ENCODE measurements at places on chromosomes 2 and 18.

DNA sequence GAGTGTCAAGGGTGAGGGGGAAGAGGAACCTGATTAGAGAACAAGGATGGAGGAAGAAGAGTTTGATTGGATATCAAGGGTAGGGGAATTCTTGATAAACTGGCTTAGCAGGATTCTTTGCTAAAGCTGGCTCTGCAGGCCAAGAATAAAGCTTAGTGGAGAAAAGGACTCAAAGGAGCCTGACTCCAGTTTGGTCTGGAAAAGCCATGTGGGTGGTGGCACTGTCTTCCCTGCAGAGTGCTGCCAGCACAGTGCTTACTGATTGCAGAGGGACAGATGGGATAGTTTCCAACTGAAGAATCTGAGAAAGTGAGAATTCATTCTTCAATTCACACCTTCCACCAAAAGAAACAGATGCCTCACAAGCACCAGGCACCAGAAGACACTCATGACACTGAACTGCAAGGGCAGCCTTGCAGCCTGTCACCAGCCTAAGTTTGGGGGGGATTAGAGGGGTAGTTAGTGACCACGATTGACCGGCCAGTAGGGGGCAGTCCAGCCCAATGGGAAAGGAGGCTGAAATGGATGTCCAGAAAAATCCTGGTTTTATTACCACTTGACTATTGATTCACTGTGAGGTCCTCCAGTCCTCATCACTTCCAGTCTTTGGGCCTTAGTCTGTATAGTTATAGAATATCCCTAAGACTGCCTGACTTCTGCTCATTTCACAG, 334.5 kb downstream of the SMAD2 start:
- no peak for DNase-seq

GRCh38 chr18:45237343-45238098, 377.8 kb upstream of the SLC14A2 start:
- DNase-seq = no peak

DNA sequence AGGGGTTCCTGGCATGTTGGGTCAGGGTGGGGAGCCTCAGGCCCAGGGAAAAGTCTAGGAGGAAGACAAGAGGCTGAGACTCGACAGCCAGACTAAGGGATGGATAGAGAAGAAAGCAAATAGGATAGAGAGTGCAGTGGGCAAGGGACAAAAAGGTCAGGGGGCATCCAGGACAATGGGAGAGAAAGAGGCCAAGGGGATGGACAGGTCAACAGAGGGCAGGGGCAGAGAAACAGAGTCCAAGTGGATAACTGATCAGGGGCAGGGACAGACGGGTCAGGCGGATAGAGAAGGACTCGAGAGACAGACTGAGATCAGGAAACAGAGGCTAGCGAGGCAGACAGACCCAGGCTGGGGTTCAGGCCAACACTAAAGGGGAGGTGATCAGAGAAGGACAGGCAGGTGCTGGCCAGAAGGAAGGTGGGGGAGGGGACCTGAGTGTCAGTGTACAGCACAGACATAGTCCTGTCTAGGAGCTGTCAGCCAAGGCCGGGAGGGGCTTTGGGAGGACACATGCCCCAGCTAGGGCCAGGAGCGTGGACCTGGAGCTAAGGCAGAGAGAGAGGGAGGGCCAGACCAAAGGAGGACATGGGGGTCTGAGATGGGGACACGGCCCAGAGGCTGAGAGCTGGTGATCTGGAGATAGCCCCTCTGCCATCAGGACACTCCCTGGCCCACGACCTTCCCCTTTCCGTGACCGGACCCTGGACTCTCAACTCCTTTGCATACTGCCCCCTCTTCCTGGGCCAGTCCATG, 12.2 kb downstream of the ASIC4 start:
- no peak for DNase-seq

DNA sequence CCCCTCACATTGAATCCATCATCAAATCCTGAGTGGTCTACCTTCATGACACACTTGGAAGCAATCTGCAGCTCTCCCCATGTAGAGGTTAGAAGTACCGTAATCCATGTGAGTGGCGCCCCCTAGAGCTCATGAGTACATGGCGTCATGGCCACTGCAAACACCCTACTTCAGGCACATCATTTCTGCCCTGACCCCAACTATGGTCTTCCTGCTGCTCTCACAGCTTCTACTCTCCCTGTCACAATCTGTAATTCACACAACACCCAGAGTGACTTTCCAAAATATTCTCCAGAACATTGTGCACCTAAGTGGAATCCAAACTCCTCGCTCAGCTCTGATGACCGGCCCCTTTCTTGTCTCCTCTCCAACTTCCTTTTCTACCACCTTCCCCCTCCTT, 141.9 kb downstream of the ANKRD44 start:
- no peak for DNase-seq

DNA sequence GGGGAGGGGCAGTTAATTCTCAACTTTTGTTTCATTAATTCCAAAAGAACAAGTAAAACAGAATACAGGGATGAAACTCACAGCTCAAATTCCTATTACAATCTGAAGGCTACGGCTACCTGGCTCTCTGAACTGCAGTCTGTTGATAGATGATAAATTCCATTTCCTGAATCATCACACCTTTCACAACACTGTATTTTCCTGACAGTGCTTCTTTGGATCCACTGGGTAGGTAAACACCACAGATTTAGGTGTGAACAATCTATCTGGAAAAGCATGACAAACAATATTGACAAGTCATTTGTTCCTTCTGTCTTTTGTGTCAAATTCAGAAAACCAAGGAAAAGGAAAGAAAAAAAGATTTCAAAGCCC, 843.2 kb downstream of the LRRTM4 start:
- no peak for DNase-seq

DNA sequence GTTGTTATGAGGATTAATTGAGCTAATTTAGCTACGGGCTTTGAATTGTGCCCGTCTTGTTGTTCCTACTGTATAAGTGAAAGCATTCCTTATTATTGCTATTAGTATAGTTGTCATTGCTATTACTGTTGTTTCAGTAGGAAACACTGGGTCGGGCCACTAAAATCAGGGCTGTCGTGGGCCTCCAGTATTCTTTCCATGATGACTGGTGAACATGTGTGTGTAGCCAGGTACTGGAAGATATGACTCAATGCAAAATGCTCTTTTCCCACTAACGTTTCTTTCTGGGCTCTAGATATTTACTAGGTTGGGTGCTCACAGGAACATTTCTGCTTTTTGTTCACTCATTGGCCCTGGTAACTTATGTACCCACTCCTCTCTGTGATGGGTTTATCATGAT, 4.9 kb downstream of the TTL start:
- DNase-seq = no peak

DNA sequence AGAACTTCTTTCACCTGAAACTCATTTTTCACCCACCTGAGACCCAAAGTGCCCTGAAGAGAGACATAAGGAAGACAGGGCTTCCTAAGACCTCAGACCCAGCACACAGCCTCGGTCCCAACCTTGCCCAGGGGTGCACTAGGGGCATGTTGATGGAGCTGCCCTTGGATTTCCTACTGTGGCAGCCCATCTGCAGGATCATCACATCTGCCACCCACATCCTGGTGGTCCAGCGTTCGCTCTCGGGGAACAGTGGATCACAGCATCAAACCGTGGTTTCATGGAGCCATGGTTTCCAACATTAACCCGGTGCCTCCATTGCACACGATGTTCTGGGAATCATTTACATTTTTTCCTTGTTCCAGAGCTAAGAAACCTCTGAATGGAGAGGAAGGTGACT, 186.4 kb downstream of the TFCP2L1 start:
- DNase-seq = no peak

GRCh38 chr2:18752022-18752493, 162.7 kb upstream of the NT5C1B start:
- DNase-seq = no peak

DNA sequence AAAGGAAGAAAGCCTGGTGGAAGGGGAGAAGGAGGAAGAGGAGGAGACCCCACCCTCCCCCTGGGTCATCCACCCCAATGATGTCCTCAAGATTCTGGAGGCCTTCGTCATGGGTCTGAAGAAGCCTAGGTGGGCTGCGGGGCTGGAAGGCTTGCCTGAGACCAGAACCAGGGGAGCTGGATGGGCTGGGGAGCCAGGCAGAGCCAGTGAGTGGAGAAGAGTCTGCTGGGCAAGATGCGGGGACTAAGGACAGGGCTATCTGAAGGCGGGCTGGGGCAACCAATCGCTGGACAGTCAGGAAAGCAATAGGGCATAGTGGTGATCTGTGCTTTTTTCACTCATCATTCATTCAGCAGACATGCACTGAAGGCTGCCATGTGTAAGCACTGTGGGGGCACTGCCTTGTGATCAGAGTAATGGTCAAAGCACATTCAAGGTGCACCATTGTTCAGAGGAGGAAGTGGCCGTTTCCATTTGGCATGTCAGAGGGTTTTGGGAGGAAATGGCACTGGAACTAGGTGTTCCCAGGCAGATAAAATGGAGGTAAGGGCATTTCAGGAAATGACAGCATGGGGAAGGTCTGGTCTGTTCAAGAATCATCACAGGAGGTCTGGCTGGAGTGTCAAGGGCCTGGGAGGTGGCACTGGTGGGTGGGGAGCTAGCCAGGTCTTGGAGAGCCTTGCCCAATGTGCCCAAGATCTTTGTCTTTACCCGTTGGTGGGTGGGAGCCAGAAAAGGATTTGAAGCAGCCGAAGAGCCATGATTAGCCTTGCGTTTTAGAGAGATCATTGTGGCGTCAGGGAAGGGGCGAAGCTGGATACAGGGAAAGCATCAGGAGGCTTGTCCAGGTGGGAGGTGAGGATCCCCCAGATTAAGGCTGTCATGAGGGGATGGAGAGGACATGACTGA, 24.2 kb downstream of the OTOF start:
- no peak for DNase-seq

DNA sequence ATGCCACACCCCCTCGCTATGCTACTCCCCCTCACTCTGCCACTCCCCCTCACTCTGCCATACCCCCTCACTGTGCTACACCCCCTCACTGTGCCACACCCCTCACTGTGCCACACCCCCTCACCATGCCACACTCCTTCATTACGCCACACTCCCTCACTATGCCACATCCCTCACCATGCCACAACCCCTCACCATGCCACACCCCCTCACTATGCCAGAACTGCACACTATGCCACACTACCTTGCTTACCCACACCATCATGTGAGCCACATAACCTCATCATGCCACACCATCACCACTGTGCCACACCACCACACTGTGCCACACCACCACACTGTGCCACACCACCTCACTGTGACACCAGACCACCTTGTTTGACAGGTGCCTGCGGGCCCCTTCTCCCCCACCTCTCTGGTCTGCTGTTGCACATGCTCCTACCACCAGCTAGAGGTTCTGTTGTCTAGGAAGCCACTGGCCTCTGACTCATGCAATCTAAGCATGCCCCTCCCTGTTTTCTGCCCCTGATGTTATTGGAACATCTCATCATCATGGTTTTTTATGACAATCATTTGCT, 22.0 kb downstream of the MARCHF4 start:
- DNase-seq = no peak

- DNase-seq = no peak
Observed at GRCh38 chr2:109385506-109385905, 228.3 kb downstream of the SEPTIN10 start.

DNA sequence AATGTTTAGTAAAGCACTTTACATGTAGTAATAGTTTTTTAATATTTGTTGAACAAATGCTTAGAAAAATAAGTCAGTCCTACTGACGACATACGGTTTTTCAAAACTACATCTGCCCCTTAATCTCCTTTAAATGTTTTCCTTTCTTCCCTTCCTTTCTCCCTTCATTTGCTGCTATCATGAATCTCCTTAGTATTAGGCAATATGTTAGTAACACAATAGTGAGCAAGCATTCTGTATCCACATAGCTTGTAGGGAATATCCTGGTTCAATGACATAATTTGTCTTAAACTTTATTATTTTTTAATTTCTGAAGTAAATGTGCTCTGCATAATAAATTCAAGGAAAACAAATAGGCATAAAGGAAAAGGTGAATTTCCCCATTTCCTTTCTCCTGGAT, 79.1 kb downstream of the ACSL3 start:
- no peak for DNase-seq

GRCh38 chr2:149849136-149849535, 261.6 kb upstream of the MMADHC start:
- DNase-seq = no peak

DNA sequence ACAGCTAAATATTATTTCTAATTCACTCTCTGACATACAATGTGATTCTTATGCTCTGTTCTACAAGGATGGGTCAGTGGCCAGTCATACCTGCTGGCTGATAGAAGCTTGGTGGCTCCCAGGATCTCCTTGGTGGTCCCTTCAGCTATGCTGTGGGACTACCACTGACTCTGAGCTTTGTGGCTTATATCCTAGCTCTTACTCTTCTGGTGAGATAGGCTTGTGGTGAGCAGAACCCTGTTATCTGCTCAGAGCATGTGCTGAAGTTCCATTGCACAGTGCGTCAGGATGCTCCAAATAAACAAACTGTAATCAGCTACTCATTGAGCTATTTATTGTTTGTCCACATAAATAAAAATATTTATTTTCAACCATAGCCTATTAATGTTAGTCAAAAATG, 51.7 kb downstream of the MFSD6 start:
- no peak for DNase-seq

DNA sequence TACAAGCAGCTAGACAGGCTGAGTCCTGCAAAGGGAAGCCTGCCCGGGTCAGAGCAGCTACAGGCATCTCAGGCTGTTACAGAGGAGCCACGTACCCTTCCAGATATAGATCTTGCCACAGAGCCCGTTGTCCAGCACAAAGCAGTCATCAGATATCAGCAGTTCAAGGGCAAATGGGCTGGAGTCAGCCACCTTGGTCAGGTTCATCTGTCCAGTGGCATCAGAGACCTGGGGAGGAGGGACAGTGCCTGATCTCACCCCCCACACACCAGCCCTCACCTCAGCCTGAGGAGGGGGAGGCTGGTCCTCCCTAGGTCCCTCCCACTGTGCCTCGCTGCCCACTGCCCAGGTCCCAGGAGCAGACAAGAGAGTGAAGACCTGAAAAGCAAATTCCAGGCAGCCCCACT, 12.2 kb downstream of the CAPG start:
- no peak for DNase-seq

DNA sequence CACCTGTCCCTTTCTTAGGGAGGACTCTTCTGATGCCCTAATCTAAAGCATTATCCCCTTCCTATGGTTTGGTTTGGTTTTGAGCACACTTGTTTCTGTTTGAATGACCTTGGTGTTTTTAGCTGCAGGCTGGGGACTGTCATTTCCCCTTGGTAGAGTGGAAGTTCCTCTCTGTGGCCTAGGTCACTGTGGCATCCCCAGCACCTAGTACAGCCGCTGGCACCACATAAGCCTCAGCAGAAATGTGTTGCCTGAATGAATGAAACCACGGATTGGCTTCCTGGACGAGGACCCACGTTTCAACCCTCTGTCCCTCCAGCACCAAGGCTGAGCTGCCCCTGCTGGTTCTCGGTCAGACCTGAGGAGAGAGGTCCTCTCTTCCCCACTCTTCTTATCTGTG, 159.9 kb downstream of the CTIF start:
- DNase-seq = no peak

DNA sequence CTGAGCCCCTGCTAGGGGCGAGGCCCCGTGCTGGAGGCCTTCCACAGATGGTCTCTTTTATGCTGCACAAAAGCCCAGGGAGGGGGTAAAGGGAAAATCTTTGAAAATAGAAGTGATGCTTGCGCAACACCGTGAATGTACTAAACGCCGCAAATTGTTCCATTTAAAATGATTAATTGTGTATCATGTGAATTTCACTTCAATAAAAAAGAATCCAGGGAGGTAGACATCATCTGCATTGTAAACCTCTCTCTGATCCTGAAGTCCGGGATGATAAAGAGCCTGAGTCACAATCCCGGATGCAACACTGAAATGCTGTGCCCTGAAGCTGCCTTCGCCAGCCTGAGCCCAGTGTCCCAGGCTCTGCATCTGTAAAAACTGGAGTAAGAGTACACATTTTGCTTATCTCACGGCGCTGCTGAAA, 107.7 kb upstream of the PPP1CB start:
- DNase-seq = peak; percentile 80

- DNase-seq = no peak
Observed at GRCh38 chr2:217916504-217917254, 86.1 kb downstream of the TNS1 start.

All from AG09309 (cell line).